ENCODE measurements at places on chromosomes 7 and 10.

DNA sequence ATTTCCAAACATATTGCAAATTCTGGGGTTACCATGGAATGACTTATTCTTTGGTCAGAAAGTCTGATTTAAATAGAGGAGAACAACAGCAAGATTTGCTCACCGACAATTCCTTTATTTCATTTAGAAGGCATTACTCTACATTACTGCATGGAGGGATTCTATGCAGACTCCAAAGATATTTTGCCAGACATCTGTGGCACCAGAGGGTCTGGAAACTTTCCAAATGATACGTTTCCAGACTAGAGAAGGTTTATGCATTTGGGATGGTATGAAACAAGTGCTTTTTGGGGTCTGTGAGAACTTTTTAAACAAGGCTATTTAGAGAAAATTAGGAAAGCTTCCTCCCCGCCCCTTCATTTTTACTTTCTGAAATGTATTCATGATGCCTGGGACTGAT is 125.3 kb downstream of the SAMD9 start:
- no peak for DNase-seq

- no peak for DNase-seq
Observed at GRCh38 chr7:54796853-54797252, 37.8 kb upstream of the SEC61G start.

- DNase-seq: no peak
Observed at GRCh38 chr7:27349621-27350020, 107.0 kb downstream of the EVX1 start.

DNA sequence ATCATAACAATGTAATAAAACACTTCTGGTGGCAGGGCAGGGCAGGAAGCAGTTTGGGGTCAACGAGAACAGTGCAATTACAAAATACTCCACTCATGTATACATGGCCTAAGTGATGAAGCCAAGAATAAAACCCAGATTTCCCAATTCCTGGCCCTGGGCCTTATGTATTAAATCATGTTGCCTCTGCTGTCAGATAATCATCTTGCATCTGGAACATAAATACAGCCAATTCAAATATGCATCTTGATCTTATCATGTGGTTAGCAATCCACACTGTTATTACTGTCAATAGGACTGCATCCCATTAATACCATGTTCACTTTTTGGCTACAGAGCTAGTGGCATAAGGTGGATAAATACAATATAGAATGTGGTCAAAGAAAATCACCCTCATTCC is 186.5 kb upstream of the SLC25A13 start:
- no peak for DNase-seq

GRCh38 chr7:24871770-24872169 is 108.2 kb downstream of the OSBPL3 start:
- DNase-seq: no peak

- no peak for DNase-seq
Observed at GRCh38 chr10:122878799-122879338, 512 bp downstream of the FAM24B start.

GRCh38 chr10:10630281-10630680 is 387.4 kb upstream of the CELF2 start:
- DNase-seq: no peak

GRCh38 chr10:62911210-62911963 is 95.2 kb upstream of the EGR2 start:
- no peak for DNase-seq

DNA sequence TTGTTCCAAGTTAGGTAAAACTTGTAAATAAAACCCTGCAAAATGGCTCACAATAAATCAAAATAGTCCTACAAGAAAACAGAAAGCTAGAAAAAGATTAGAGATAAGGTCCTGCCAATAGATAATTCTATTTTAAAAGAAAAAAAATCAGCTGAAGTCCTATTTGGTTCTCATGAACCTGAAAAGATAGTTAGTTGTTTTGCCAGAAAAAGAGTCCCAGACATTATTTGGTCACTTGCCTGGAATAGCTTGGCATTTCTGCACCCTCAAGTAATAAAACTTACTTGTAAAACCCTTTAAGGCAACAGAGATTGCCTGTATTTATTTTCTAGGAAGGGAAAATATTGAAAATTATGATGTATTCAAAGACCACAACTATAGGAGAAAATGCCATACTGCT is 47.7 kb downstream of the LRRN3 start:
- DNase-seq: no peak

DNA sequence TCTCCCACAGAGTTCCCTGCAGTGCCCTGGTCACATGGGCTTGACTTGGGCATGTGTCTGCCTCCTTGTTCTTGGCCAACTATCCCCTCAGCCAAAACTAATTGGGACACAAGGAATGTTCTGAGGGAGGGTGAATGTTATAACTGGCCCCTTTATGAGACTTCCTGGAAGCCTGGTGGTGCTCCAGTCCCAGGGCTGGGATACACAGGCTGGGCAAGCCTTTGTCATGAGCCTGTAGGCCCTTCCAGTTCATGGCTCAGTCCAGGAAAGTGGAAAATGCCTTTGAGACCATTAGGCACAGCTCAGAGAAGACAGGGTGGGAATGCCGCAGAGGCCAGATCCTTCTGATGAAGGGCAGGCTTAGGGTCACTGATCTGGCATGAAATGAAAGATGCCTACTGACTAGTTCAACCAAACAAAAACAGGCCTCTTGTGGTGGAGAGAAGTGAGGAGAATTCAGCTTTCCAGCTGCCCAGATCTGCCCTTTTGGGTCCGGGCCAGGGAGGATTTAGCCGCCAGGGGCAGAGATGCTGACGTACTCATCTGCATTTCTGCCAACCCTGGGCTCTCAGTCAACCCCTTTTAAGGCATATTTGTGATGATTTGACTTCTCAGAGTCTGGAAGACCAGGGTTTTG is 961.5 kb downstream of the KCNMA1 start:
- DNase-seq: peak; percentile 15

DNA sequence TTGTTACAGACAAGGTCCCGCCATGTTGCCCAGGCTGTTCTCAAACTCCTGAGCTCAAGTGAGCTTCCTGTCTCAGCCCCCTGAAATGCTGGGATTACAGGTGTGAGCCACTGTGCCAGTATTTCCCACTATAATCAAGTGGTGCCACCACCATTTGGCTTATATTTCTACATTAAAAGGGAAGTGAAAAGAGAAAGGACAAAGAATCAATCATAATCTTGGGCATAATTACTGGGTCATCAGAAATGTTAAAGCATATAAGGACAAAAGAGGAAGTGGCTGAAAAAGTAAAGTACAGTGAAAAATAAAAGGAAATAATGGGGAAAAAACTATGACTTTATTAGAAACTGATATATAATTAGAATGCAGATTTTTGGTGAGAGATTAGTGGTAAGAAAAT is 25.7 kb upstream of the ENTPD1 start:
- no peak for DNase-seq

DNA sequence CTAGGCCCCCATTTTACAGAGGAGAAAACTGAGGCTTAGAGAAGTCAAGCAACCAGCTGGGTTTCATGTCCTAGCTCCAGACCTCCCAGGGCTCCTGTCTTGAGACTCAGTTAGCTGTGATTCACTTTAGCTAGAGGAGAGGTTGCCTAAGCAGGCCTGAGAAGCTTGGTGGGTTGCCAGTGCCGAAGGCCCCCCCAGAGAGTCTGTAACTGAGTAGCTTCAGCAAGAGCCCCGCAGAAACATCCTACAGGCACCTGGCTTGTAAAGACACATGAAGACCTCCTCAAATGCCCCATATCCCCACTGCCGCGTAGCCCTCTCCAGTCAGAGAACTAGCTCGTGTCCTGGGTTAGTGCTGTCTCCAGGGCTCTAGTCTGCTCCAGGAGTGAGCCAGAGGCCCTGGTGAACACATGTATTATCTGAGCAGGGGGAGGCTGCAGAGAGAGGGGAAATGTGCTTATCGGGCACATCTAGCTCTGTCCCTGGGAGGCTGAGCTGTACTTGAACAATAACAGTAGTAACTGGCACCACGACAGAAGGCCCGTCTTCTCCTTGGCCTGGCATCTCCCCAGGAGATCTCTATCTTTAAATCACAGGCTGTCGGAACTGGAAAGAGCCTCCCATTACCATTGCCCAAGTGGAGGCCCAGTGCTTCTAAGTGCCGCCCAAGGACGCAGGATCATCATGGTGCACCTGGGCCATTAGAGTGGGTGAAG is 28.9 kb downstream of the UNC5B start:
- no peak for DNase-seq

DNA sequence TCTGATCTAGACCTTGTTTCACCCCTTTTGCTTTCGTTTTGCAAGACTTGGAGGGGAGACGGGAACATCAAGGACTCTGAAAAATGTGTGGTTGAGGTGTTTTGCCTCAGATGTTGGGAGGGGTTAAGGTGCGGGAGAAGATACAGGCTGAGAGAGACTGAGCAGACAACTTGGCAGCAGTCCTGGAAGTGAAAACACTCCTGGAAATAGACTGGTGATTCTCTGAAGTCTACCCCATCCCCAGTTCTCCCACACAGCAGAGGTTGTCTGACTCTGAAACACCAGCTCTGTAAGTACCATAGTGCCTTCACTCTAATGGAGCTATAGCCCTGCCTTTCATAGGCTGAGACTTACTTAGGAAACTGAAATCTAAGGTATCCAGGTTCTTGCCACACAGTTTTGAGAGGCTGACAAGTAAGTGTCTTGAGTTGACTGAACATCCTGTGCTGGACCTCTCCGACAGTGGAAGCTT is 152.5 kb downstream of the PPP1R9A start:
- DNase-seq: no peak

DNA sequence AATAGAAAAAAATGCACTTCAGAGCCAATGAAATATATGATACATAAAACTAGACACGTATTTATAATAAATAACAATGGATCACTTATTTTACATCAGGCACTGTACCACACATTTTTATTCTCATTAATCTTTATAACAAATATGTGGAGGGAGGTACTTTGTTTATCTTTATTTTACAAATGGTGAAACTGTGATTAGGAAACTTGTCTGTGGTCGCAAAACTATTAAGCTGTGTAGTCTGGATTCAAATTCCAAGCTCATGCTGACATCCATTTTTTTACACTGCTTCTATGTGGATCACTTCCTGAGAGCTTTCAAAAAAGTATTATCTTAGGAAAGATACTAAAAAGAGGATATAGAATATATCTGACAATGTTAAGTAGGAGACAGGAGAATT is 978.6 kb downstream of the SORCS1 start:
- DNase-seq: no peak

- DNase-seq: no peak
Observed at GRCh38 chr10:23886355-23886754, 322.6 kb upstream of the KIAA1217 start.

- no peak for DNase-seq
Observed at GRCh38 chr10:44862924-44863323, 48.2 kb upstream of the TMEM72 start.

DNA sequence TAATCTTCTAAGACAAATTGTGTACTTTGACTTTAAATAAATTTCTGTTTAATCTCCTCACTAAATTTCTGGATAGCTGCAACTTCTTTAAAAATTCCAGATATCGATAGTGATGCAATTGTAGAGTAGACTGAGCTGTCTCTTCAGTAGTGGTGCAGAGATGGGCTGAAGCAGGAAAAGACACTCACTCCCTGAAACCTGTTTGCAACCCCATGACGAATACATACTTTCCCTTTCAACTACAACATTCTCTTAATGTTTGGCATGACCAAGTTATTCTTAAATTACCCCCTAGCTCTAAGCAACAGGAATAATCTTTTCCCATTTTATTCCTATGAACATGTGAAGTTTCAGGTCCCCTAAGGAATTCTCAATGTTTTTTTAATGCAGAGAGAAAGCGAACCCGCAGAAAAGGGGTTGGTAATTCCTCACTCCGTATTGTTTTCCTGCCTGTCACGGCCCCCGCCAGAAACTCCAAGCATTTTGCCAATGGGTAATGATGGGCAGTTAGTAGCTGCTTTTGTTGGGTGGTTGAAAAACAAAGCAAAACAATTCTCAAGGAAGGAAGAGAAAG is 1.3 kb downstream of the THSD7A start:
- DNase-seq: no peak

GRCh38 chr10:25294032-25294926 is 119.5 kb downstream of the GPR158 start:
- DNase-seq: no peak

GRCh38 chr10:1255600-1256431 is 199.6 kb downstream of the WDR37 start:
- DNase-seq: no peak

DNA sequence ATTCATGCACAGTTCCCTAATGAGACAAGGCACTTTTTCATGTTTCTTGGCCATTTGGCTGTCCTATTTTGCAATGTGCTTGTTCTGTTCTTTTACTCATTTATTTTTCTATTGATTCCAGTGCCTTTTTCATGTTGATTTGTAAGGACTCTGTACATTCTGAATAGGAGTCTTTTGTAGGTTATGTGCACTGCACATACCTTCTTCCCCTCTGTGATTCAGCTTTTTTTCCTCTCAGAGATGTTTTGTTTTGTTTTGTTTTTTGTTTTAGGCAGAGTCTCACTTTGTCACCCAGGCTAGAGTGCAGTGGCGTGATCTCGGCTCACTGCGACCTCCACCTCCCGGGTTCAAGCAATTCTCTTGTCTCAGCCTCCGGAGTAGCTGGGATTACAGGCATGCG is 59.7 kb downstream of the KCNH2 start:
- DNase-seq: no peak

DNA sequence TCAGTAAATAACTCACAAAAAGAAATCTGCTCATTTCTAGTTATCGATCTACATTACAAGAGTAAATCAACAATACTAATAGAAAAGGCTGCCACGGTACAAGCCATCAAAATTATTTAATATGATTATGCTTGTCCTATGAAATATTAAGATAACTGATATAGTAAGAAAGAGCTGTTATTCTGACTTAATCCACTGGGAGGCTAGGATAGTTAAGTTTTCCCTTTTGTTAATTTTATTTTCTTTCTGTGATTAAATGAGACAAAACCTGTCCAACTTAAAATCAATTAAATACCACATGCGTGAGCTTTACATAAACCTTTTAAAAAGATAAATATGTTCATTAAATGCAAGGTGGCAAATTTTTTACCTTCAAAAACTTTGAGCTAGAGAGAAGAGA is 114.8 kb downstream of the LMBR1 start:
- no peak for DNase-seq

DNA sequence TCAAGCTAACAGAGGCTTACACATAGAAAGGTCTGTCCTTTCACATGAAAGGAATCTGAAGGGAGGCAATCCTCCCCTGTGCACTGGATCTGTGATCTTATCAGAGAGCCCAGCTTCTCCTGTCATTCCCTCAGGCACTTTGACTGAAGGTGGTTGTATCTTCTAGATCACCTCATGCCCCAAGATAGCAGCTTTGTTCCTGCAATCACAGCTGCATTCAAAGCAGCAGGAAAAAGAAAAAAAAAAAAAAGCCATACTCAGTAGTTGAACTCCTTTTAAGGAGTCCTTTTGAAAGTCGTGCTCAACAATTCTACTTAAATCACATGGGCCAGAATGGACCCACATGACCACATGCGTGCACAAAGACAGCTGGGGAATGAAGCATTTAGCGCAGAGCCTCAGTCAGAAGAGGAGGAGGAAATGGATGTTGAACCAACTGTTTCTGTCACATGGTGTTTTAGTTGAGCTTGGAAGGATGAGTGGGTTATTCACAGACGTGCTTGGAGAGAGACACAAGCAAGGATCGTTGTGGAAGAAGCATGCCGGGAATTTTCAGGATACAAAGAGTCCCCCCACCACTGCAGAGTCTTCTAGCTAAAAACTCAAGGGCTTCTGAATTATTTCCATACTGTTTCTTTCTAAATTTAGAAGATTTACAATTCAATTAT is 13.0 kb upstream of the PFKP start:
- no peak for DNase-seq

- DNase-seq: no peak
Observed at GRCh38 chr10:121250995-121251764, 347.1 kb downstream of the FGFR2 start.

- DNase-seq: no peak
Observed at GRCh38 chr7:97635622-97636021, 96.3 kb upstream of the TAC1 start.
